ENCODE measurements at places on chromosomes 16 and 17.

DNA sequence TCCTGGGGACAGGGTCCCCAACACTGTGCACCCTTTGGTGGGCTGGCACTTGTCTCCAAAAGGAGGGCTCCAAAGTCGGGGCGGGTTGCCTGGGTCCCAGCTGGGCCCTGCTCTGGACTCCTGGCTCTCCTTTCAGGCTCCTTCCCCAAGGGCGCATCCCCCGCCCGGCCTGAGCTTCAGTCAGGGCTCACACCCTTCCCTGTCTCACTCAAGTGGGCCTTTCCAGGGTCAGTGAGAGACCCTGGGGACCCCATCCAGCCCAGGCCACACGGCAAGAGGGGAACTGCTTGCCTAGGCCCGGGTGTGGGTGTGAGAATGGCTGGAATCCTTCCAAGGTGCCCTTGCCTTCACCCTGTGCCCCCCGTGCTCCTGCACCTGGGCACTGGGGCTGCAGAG, 41.8 kb upstream of the SLC38A10 start:
- no peak for DNase-seq

DNA sequence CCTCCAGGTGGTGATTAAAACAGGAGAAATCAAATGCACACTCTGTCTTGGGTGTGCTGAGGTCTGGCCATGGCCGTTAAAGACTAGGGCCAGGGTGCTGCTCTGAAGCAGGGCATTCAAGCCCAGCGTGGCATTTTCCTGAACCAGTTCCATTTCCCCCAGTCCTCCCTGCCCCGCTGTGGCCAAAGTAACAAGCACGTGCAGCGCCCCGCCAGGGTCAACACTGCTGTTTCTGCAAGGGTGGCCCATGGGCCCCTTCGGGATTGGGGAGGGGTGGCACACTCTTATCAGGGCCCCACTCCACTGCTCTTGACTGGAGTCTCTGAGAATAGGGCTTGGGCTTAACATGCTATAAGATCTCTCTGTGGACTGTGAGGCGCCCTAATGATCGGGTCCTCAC, 72.9 kb downstream of the IL21R start:
- DNase-seq, result no peak

DNA sequence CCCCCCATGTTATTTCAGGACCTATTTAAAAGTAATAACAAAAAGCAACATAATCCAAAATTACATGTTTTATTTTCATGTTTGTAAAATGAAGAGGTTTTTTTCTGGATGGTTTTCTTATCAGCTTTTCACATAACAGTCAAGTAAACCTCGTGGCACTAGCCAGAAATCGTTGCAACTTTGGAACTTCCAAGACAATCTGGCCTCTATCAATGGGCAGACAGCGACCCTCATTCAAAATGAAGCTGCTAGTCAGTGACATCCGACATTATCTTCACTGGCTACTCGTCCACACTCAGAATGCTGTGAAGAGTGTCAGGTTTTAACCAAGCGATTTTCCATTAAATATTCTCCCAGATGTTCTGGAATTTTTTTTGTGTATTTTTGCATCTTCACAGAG, 22.7 kb downstream of the ZNF652 start:
- no peak for DNase-seq

GRCh38 chr17:30422171-30422570, 43.4 kb downstream of the CPD start:
- DNase-seq, result no peak

DNA sequence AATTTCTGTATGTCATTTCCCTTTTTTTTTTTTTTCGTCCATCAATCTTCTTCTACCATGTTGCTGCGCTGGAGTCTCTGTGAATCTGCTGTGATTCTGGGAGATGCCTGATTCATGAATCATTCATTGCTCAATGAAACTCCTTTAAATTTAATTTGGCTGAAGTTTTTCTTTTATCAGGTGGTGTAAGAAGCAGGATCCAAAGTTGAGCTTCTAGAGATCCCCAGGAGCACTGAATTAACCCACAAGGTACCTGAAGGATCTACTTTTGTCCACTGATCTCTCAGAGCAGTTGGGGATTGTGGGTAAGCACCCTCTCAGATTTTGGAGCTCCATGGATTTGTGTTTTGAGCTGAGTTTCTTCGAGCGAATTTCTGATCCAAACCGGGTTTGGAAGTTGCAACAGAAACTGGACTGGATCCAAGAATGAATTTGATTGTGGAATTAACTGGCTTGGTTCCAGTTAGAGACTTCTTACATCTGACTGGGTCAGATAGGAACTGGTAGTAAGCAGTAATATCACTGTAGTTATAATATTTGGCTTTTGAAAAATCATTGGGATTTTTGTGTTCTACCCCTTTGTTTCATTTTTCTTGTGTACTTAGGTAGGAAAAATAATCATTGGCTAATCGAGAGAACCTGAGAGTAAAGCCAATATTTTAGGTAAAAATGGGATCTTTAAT, 447.8 kb upstream of the TOM1L1 start:
- DNase-seq, result no peak

GRCh38 chr17:34858591-34859565, 102.4 kb downstream of the CCT6B start:
- DNase-seq, result peak; percentile 72

DNA sequence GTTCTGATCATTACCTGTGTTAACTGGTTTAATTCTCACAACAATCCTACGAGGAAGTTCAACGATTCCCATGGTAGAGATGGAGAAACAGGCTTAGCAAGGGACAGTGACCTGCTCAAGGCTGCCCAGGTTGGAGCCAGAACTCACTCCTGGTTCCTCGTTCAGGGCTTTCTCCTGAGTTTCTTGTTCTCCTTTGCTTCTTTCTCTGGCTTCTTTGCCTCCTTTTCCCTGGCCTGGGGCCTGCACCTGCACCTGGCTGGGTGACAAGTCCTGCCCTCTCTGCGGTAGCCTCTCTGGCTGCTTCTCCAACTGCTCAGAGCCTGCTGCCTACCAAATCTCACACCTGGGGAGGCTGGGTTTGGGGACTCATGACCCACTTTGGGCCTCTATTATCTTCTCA, 2.8 kb downstream of the CCL22 start:
- no peak for DNase-seq
